Activated T-helper 17 cell treated with anti-CD3 and anti-CD28 coated beads, Interleukin-2, amount 50 U/mL, for 72 hours (primary cell): ENCODE measurements at places on chromosomes 5 and 9. TPM values are rescaled to one million over a fixed set of nuclear protein-coding genes. Genes with fewer than 3 reads are reported as not detected.

DNA sequence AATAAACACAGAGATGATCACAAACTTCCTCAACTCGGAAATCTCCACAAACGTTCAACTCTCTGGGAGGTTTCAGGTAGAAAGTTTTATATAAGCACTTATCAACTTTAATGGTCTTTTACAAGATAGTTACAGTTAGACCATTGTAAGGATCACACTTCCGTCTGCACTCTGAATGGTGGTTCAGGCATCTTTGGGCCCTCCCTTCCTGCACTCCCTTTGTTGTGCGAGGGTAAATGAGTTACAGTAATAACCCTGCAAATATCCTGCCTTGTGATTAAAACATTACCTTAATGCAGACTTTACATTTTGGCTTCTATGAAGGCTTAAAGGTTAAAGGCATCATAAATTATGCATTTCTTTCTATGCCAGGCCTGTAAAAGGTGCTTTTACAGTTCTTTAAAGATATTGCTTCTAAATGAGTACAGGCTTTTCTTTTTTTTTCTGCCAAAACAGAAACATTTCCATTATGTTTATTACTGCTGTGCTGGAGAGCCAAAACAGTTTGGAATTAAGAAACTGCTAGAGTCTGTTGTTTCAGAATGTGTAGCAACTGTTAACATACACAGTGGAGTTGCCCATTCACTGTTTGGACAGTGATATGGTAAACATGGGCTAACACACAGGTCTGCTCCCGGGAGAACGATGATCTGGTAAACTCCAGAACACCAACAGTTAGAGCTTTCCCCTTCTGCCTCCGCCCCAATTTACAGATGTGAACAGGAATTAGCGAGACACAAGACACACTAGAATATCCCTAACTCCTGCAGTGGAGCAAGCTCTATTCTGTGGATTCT is 1.1 kb downstream of the PRUNE2 start:
- no peak for ATAC-seq

DNA sequence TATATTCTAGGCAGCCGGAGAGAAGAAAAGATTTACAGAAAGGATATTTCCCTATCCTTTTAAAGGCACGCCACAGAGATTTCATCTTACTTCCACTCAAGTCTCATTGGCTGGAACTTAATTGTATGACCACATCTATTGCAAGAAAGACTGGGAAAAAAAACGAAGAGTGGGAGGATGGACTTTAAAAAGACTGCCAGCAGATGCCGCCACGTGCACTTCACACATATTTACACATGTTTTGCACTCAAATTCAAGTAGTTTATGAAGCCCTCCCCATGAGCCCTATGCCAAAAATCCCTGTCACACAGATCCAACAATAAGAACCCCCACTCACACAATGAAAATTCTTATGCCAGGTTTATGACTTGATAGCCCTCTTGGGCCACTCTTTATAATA is 138.5 kb upstream of the TYRP1 start:
- ATAC-seq = no peak

DNA sequence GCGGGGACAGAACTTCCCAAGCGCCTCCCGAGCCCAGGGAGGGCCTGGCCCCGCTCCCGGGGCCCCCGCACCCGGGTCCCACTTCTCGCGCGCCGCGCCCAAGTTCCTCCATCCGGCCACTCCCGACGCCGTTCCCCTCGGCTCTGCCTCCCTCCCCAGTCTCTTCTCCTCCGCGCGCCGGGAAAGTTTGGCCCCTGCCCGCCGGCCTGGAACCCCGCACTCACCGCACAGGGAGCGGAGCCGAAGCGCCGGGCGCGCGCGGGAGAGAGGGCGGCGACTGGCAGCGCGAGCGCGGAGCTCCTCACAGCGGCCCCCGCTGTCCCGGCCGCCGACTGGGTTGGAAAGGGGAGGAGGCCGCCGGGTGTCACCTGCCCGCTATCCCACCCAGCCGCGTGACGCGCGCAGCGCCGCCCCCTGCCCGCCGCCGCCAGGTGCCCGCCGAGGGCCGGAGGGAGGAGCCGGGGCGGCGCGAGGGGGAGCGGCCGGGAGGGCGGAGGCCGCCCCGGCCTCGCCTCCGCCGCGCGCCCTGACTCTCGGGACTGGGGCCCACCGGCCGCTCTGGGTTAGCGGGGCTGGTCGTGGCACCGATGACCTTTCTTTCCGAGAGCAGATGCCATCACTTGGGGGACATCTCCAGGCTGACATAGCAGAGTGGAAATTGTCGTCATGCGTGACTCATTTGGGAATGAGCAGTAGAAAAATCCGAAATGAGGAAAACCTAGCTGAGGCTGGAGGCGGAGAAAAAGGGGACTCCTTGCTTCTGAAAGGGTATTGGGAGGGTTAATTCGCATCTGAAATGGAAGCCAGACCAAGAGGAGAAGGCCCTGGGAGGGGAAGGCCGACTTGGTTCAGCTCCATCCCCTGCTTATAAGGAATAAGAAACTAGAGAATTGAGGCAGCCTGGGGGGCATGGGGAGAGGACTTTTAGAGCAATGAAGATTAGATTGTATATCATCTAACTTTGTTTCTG is at the start of gene ELOVL7:
Gene ELOVL7, minus strand, starts transcription at position 334 of the 970 bp plus-strand sequence. CDS start 56,872 bp downstream, outside the sequence.
- peak; percentile 77 for ATAC-seq

- no peak for ATAC-seq
These were observed 8.5 kb downstream of the LCN9 start for GRCh38 chr9:135671591-135672041.

GRCh38 chr5:372556-372995 is 51.1 kb downstream of the AHRR start:
- peak; percentile 28 for ATAC-seq

- ATAC-seq = no peak
These were observed 341.1 kb downstream of the ZSWIM6 start for GRCh38 chr5:61673007-61673735.

GRCh38 chr9:86985132-86985647 is 37.9 kb upstream of the GAS1 start:
- no peak for ATAC-seq

DNA sequence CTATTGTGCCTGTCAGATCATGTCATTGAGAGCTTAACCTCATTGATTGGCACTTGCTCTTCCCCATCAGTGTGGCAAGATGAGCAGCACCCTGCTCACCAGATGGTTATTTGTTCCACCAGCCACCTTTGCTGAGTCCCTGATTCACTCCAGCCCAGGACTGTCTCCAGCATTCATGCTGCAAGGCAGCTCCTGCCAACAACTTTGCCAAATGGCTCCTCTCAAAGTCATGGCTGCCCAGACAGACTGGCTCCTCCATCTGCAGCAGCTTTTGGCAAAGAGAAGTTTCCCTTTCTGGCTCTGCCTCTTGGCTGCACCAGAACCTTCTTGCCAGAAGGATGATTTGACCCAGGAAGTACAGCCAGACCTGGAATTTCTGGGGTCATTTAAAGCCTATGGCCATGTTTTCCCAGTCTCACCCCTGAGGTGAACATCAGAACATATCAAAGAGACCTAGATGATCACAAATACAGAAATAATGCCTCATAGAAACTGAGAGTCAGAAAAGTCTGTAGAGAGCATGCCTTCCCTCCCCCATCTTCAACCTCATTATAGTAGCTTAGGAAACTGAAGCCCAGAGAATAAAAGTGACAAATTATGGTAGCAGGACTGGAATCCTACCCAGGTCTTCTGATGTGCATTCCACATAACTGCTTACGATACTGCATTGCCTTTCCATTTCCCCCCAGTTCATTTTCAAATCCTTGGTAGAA is 10.4 kb downstream of the PPP2R2B start:
- ATAC-seq = peak; percentile 51

DNA sequence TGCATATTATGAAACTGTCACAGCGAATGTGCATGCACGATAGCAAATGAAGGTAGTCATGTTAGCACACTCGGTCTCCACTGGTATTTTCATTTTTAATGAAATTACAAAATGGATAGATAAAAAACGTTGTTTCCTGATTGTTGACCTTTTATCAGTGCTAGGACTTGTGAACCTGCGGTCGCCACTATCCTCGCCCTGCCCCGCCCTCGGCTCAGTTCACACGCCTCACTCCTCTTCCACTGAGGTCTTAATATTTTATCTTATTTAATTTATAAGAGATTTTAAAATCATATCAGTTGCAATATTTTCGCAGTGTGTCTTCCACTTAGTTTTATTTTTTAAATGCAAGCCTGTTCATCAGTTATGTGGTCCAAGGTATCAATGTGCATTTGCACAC is 382.6 kb upstream of the IRX4 start:
- ATAC-seq = no peak

DNA sequence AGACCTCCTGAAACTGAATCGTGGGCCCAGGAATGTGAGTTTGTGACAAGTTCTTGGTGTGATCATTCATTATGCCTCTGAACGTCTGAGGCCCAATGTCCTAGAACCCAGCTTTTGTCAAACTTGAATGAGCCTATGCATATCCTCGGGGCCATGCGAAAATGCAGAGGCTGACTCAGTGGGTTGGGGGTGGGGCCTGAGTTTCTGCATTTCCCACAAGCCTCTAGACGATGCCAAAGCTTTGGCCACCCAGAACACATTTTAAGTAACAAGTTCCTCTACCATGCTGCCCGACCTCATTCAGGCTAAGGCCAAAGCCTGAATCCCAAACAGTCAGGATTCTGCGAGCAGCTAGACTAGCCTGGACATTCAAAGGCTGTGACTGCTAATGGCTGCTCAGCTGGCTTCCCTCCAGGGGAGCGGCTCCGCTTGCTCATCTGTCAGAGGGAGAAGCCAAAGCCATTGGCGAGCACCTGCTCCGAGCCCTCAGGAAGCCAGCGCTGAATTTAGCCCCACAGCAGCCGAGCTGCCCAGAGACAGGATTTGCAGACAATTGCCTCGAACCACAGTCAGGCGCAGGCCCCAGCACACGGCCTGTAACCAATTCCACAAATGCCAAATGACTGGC is 177.5 kb downstream of the ZDHHC21 start:
- ATAC-seq = no peak

GRCh38 chr5:158751961-158752655 is 347.6 kb downstream of the EBF1 start:
- no peak for ATAC-seq

DNA sequence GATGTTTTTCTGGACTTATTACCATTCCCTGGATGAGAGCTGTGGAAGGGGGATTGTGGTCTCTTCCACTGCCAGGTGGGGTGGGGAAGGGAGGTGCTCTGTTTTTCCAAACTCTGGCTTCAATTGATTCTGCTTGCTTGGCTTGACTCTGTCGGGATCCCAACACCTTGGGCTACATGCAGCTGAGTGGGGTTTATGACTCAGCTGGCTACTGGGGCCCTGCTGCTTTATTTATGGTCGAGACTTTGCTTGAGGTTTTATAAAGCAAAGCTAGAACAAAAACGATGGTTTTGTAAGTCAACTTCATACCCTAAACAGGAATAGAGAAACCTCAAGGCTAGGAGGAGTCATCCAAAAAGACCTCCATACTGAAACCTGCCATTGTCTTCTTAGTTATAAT is 76.3 kb downstream of the AOPEP start:
- ATAC-seq = peak; percentile 94

DNA sequence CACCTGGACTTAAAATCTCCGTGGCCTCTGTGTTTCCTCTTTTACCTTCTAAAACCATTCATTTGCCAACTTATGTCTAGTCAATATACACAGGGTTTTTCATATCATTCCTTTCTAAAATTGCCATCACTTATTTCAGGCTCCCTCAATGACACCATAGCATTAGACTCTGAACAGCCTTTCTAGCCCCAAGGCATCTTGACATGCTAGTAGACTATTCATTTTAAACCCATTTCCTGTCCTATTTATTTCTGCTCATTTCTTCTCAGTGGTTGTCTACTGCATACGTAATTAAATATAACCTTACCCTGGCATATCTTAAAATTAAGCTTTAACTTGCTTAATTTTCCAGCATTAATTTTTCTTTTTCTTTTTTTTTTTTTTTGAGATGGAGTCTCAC is 83.2 kb downstream of the PHAX start:
- ATAC-seq = no peak

- ATAC-seq = no peak
These were observed 9.7 kb upstream of the MYOZ3 start for GRCh38 chr5:150651382-150651781.

- ATAC-seq = no peak
These were observed 300.8 kb upstream of the PANK3 start for GRCh38 chr5:168879929-168880328.

DNA sequence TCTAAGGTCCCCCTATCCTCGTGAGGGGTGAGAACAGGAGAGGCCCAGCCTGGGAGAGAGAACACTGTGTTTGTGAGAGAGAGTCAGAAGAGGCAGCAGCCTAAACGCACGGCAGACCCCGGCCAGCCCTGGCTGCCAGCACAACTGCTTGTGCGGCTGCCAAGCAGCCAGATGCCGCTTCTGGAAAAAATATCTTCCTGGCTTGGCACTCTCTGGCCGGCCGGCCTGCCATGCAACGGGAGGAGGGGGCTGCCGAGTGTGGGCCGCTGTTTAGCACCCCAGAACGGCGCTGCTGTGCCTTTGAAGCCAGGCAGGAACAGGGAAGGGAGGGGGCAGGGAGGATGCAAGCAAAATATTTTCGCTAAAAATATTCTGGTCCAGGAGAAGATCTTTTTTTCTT is 105.0 kb downstream of the FGF18 start:
- ATAC-seq = no peak

GRCh38 chr9:117184173-117184572 is 230.7 kb downstream of the ASTN2 start:
- ATAC-seq = no peak

GRCh38 chr5:62569470-62569869 is 9.1 kb upstream of the LRRC70 start:
- ATAC-seq = peak; percentile 84

GRCh38 chr5:40021007-40021406 is 596.2 kb upstream of the DAB2 start:
- no peak for ATAC-seq

DNA sequence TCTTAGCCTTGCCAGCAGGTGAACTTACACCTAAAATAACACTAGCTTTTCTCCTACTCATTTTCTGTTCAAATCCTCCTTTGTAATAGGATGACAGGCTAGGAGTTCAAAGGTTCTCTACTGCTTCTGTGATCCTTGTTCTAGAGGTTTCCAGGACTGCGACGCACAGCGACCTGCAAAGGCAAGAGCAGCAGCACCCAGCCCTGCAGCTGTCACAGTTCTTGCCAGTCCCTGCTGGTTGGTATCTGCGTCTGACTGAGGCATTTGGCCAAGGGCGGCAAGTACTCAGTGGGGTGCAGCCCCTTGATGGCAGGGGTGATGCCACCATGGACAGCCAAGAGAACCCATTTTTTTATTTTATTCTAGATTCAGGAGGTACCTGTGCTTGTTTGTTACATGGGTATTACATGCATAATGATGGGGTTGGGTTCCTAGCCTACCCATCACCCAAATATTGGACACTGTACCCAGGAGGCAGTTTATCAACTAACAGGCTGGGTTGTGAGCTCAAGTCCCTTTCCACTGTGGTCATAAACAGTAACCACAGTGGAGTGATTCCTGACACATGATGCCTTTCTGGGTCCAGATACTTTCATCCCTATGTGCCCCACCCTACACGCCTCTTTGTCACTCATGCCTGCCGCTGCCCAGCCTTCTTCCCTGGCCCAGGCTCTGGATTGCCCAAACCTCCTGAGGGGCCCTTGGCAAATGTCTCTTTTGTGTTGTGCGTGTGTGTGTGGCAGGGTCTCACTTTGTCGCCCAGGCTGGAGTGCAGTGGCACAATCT is 111.0 kb downstream of the GAPVD1 start:
- no peak for ATAC-seq

- no peak for ATAC-seq
These were observed 96.6 kb downstream of the UBAP2 start for GRCh38 chr9:33952066-33952465.

- ATAC-seq = no peak
These were observed 79.6 kb downstream of the CETN3 start for GRCh38 chr5:90329911-90330310.

GRCh38 chr5:17428176-17428800 is 69.7 kb upstream of the TAF11L2 start:
- no peak for ATAC-seq

CATSPER3 gene
- 0.82 TPM for total RNA-seq

UCK1 gene
- 23.7 TPM for total RNA-seq

CCNO gene
- total RNA-seq = not detected

MXD3 gene
- 21.9 TPM for total RNA-seq

PCDHA1 gene
- not detected for total RNA-seq
